Lower lobe of right lung (tissue), 2 donors: ENCODE measurements at places on chromosomes 7 and 10. TPM values are rescaled to one million over a fixed set of nuclear protein-coding genes. Genes with fewer than 3 reads are reported as not detected.

DNA sequence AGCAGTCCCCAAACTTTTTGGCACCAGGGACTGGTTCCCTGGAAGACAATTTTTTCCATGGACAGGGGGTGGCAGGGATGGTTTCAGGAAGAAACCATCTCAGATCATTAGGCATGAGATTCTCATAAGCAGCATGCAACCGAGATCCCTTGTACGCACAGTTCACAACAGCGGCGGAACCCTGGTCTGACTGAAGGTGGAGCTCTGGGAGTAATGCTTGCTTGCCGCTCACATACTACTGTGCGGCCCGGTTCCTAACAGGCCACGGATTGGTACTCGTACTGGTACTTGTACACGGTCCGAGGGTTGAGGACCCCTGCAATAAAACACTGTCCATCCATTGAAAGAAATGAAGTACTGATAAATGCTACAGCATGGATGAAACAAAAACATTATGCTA is 32.8 kb downstream of the MKRN1 start:
- no peaks in the 10 kb centered on the region for H3K36me3 ChIP-seq
- H3K27me3 ChIP-seq, result no peaks in the 10 kb centered on the region
- H3K27ac ChIP-seq, result no peak overlapping the region
- DNase-seq, result no peak

GRCh38 chr7:55250313-55250712 is 114.8 kb upstream of the LANCL2 start:
- H3K4me1 ChIP-seq, result peaks cover 8% of the 10 kb centered on the region
- peaks cover 11% of the 10 kb centered on the region for H3K27me3 ChIP-seq
- DNase-seq, result no peak
- no peaks in the 10 kb centered on the region for H3K36me3 ChIP-seq
- H3K4me3 ChIP-seq, result no peak overlapping the region
- no peak overlapping the region for H3K27ac ChIP-seq

- H3K36me3 ChIP-seq, result no peaks in the 10 kb centered on the region
- no peak overlapping the region for H3K4me3 ChIP-seq
These were observed 17.2 kb downstream of the INHBA start for GRCh38 chr7:41685684-41686083.

DNA sequence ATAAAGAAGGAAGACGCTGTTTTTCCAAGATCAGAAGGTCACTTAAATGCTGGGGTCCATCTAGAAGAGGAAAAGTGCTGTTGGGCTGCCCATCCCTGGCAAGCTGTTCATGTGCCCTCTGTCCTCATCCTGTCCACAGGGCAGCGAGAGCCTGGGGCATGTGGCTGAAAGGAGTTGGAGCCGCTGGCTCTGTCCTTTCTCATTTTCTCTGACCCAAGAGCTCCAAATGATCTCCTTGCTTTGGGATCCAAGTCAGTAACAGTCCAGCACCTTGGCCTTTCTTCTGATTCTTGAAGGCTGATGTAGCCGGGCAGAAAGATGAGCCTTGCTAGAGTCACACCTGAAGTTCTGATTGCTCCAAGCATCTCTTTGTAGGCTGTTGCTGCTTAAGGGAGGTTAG is 44.4 kb downstream of the SPDYE5 start:
- no peak for DNase-seq
- H3K27me3 ChIP-seq, result no peaks in the 10 kb centered on the region
- peaks cover 65% of the 10 kb centered on the region for H3K36me3 ChIP-seq
- peaks cover 7% of the 10 kb centered on the region for H3K4me1 ChIP-seq
- H3K4me3 ChIP-seq, result no peak overlapping the region

DNA sequence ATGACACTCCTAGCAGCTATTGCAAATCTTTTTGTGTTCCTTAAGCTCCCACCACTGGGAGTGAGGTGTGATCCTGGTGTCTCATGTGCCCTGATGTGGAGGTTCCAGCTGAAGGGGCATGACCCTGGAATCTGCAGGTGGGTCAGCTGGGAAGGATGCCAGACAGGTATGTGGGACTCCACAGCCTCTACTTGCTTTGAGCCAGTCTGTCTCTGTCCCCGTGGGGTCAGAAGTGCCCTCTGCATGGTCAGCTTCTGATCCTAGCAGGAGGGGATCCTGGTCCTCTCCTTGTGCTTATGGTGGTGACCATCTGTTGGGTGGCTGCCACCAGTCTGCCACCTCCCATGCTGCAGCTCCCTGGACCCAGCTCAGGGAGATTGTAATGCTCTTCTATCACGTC is 51.1 kb upstream of the COMTD1 start:
- no peak overlapping the region for H3K4me3 ChIP-seq
- no peak overlapping the region for H3K27ac ChIP-seq
- H3K27me3 ChIP-seq, result no peaks in the 10 kb centered on the region

DNA sequence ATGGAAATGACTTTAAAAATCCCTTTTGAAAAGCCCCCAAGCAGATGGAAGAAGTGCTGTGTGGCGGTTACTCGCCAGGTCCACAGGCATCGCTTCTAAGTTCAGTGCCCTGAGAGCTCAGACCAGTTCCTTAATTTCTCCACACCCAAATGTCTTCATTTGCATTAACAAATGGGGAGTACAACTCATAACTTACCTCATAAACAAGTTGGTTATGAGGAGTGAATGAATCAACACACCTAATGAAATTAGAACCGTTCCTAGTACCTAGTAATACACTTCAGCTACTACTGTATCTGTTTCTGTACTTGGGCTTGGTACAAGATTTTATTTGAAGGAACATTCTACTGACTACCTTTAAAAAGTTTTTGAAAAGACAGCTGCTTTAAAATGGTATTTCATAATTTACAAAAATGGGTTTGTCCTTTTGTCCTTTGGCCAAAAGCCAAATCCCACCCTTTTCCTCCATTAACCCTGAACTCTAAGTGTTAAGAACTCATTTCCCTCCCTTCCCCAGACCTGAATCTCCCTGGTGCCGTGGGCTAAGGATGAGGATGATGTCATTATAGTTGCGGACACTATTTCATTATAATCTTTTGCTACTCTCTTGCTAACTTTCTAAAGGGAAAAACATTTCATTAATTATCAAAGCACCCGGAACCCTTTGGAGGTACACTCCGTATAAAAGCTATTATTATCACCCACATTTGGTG is 221.5 kb upstream of the CELF2 start:
- no peaks in the 10 kb centered on the region for H3K36me3 ChIP-seq
- H3K4me3 ChIP-seq, result peak overlapping the region; percentile 45
- DNase-seq, result no peak
- peaks cover 23% of the 10 kb centered on the region for H3K4me1 ChIP-seq

DNA sequence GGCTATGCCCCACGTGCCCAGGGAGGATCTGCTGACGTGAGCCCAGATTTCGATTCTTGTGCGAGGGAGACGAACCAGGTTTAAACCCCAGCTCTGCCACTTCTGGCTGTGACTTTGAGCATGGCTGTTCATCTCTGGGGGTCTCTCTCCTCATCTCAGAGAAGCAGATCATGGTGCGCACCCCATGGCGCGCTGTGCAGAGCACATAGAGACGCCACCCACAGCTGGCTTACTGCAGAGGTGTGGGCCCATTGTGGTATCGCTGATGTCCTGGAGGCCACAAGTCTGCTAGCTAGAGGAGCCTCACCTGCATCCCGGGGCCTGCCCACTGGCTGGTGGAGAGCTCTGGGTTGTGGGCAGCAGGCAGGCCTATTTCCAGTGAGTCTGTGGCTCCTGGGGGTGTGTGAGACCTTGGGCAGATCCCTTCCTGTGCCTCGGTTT is 140.5 kb downstream of the LHPP start:
- H3K27ac ChIP-seq, result no peak overlapping the region
- H3K36me3 ChIP-seq, result no peaks in the 10 kb centered on the region
- H3K27me3 ChIP-seq, result no peaks in the 10 kb centered on the region
- no peak for DNase-seq

- H3K4me3 ChIP-seq, result peak overlapping the region; percentile 68
- peaks cover 20% of the 10 kb centered on the region for H3K27me3 ChIP-seq
- peaks cover 6% of the 10 kb centered on the region for H3K4me1 ChIP-seq
- H3K36me3 ChIP-seq, result peaks cover 10% of the 10 kb centered on the region
- DNase-seq, result no peak
- H3K27ac ChIP-seq, result peak overlapping the region; percentile 48
These were observed 54.5 kb downstream of the GLRX3 start for GRCh38 chr10:130190737-130191115.

GRCh38 chr10:69572159-69573055 is 815 bp downstream of the NEUROG3 start:
- DNase-seq, result peak; percentile 49
- no peaks in the 10 kb centered on the region for H3K36me3 ChIP-seq
- H3K4me3 ChIP-seq, result peak overlapping the region; percentile 38
- peaks cover 18% of the 10 kb centered on the region for H3K4me1 ChIP-seq
- H3K27ac ChIP-seq, result no peak overlapping the region

DNA sequence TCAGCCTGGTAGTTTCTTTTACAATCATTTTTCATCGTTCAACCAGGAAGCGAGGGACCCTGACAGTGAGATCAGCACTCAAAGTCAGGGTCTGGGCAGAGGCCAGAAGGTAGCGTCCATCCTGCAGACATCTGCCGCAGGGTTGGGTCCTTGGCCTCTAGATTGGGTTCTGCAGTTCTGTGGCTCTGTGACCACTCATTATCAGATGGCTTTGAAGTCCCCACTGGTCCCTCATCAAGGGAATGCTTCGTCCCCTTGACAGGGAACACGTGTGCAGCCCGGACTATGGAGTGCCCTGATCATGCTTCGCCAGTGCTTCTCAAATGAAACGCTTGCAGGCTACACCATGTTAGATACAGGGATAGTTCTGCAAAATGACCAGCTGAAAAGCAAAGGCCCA is 64.1 kb downstream of the FRMPD2 start:
- no peaks in the 10 kb centered on the region for H3K4me1 ChIP-seq
- no peaks in the 10 kb centered on the region for H3K27me3 ChIP-seq
- H3K4me3 ChIP-seq, result no peak overlapping the region
- H3K36me3 ChIP-seq, result no peaks in the 10 kb centered on the region

GRCh38 chr7:141431711-141432110 is 119.5 kb upstream of the AGK start:
- H3K27me3 ChIP-seq, result no peaks in the 10 kb centered on the region
- H3K4me3 ChIP-seq, result no peak overlapping the region
- H3K4me1 ChIP-seq, result no peaks in the 10 kb centered on the region
- H3K36me3 ChIP-seq, result no peaks in the 10 kb centered on the region

GRCh38 chr10:60130130-60130579 is 223.8 kb upstream of the CCDC6 start:
- H3K4me1 ChIP-seq, result no peaks in the 10 kb centered on the region
- no peak overlapping the region for H3K4me3 ChIP-seq
- H3K36me3 ChIP-seq, result no peaks in the 10 kb centered on the region
- no peak for DNase-seq

- H3K4me3 ChIP-seq, result no peak overlapping the region
- H3K27ac ChIP-seq, result no peak overlapping the region
- no peak for DNase-seq
- no peaks in the 10 kb centered on the region for H3K27me3 ChIP-seq
These were observed 236.9 kb downstream of the REEP3 start for GRCh38 chr10:63758080-63758479.

GRCh38 chr10:93098816-93099215 is 25.1 kb downstream of the CYP26A1 start:
- no peak overlapping the region for H3K4me3 ChIP-seq
- H3K4me1 ChIP-seq, result no peaks in the 10 kb centered on the region
- H3K27me3 ChIP-seq, result no peaks in the 10 kb centered on the region
- H3K27ac ChIP-seq, result no peak overlapping the region
- no peak for DNase-seq

GRCh38 chr7:25496476-25497368 is 268.4 kb upstream of the NPVF start:
- H3K27ac ChIP-seq, result peak overlapping the region; percentile 51
- H3K4me3 ChIP-seq, result peak overlapping the region; percentile 15
- H3K27me3 ChIP-seq, result no peaks in the 10 kb centered on the region
- no peaks in the 10 kb centered on the region for H3K36me3 ChIP-seq
- no peak for DNase-seq

DNA sequence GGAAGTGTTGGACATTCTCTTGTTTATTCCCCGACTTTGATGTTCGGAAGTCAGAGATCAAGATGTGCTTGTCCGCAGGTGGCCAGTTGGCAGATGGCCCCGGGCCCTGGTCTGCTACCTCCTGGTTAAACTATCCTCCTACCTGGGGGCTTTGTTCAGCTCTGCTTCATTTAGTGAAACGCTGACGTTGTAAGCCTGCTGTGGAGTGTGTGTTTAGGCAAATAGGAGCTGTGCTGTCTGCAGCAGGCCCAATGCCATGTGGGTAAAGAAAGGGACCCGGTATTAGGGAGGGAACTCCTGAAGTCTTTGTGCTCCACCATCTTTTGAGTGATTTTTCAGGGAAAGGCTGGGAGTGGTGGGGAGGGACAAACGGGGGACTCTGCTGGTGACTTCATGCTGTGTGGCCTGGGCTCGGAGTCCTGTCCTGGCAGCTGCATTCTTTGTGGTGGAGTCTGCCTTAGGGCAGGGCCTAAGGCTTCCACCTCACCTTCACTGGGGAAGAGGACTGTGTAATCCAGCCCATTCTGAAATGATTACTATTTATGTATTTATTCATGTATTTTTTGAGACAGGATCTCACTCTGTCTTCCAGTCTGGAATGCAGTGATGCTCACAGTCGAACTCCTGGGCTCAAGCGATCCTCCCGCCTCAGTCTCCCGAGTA is 171.1 kb upstream of the KLF6 start:
- no peak overlapping the region for H3K4me3 ChIP-seq
- no peaks in the 10 kb centered on the region for H3K4me1 ChIP-seq
- no peaks in the 10 kb centered on the region for H3K36me3 ChIP-seq
- no peak for DNase-seq

DNA sequence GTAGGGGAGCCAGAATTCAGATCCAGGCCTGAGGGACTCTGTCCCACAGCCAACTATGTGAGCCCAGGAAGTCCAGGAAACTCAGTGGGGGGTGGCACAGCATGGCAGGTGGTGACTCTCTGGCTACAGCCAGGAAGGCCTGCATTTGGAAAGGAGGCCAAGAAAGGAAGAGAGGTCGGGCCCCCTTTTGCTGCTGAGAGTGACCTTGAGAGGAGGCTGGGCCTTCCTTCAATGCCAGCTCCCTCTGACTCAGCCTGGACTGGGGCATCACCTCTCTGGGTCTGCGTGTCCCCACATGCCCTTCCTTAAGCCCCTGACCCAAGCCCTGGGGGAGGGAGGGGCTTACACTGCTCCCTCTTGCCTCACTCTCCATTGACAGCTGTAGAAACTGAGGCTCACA is 6.4 kb upstream of the MYL10 start:
- peaks cover under 1% of the 10 kb centered on the region for H3K27me3 ChIP-seq
- no peak overlapping the region for H3K27ac ChIP-seq
- no peaks in the 10 kb centered on the region for H3K4me1 ChIP-seq
- no peak for DNase-seq

RNLS gene
- total RNA-seq, result 9.6 TPM

NUTM2B gene
- total RNA-seq, result 2.5 TPM

NXPH1 gene
- not detected for total RNA-seq

HABP2 gene
- 0.77 TPM for total RNA-seq

GDF10 gene
- total RNA-seq, result 14.5 TPM

RADIL gene
- 9.7 TPM for total RNA-seq
